Right lobe of liver (tissue), 6 donors: ENCODE measurements at places on chromosomes 1 and 21.

GRCh38 chr21:21813289-21813688, 815.1 kb downstream of the NCAM2 start:
- no peak for DNase-seq

DNA sequence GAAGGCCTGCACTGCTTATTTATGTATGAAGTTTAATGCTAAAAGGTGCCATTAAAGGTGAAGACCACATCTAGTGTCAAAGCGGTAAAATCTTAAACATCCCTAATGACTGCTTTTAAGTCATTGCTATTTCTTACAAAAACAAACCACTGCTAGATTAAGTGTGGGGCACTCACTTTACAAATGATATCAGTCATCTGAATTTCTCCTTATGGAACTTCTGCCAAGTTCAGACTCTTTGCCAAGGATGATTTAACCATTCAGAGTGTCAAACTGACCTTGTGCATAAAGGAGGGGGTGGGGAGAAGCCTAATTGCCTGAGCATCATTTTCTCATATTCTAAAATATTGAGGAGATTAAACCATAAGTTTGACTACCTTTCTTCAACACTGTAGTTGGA, 271.5 kb downstream of the TGFB2 start:
- no peak for DNase-seq

DNA sequence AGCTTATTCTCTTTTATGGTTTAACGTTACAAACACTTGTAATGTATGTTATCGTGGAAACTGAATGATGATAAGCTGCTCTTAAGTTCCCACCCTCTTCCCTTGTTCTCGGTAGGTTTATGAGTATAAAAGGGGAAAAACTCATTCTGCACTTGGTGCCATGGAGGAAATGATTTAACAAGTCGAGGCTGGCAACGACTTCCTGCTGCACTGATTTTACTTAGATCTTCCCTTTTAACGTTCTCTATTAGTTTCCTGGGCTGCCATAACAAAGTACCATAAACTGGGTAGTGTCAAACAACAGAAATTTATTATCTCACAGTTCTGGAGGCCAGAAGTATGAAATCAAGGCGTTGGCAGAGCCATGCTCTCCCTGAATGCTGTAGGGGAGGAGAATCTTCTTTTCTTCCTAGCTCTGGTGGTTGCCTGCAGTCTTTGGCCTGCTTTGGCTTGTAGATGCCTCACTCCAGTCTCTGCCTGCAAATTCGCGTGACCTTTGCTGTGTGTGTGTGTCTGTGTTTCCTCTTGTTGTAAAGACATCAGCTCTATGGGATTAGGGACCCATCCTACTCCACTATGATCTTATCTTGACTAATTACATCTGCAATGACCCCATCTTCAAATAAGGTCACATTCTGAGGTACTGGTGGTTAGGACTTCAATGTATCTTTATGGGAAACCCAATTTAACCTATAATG, 26.3 kb downstream of the HUNK start:
- no peak for DNase-seq

DNA sequence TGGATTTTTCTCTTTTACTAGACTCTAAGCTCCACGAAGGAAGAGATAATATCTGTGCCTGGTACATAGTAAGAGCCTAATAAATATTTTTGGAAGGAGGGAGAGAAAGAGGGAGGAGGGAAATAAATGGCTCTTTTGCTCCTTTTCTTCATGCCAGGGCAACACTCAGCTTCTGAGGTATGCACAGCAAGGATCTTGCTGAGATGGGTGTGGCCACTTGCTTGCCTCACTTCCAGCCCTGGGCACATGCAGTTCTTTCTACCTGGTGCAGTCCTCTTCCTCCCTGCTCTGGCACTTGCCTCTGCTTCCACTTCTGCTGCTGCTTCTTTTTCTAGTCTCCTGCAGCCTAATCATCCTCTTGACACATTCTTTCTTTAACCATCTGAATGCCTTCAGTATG, 148.1 kb downstream of the FGGY start:
- DNase-seq = no peak

DNA sequence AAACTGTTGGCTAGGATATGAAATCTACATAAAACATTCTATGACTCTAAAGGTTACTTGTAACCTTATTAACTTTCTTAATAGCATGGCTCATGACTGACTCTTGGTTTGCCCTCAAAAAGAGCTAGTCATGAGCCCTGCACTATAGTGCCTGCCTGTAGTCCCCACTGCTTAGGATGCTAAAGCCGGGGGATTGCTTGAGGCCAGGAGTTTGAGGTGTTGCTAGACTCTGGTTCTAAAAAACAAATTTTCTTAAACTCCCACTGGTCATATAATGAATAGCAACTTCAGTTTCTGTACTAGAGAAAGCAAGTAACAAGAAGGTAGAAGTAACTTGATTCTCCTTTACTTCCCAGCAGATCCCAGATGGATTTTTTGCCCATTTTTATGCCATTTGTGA, 15.8 kb upstream of the NEXN start:
- no peak for DNase-seq

GRCh38 chr21:42037516-42037915, 27.4 kb upstream of the ZBTB21 start:
- no peak for DNase-seq

DNA sequence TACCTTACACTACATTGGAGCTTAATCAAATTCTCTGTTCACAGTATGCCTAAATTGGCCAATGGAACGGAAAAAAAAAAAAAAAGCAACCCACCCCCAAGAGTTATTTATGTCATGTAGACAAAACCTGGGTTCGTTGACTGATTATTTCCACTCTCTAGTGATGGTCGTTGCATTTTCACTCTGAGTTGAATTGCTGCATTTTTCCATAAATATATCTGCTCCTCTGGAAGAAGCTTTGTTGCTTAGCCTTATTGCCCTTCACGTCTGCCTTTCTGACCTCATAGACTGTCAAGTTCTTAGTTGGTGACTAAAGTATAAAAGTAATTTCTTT, 90.2 kb upstream of the RUNX1 start:
- DNase-seq = no peak
